ENCODE measurements at places on chromosomes 16 and 17.

DNA sequence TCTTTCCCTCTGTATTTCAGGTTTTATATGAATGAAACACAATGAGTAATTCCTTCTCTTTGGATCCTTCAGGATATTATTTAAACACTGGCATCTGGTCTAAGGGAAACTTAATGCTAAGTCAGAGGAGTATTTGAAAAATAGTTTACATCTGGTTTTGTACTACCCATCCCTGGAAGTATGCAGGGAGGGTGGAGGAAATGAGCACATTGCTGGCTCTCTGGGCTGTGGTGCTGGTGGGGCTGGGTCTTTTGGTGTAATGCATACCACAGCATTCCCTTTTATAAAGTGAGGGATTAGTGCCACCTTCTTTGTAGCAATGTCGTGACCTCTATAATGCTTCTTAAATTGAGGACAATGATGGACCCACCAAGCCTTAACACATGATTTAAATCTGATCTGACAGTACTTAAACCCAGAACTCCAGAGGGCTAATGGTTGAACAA lies 105.5 kb upstream of the AXIN2 start:
- DNase-seq, result no peak

- no peak for DNase-seq
Observed at GRCh38 chr16:55263271-55264250, 60.4 kb upstream of the IRX6 start.

DNA sequence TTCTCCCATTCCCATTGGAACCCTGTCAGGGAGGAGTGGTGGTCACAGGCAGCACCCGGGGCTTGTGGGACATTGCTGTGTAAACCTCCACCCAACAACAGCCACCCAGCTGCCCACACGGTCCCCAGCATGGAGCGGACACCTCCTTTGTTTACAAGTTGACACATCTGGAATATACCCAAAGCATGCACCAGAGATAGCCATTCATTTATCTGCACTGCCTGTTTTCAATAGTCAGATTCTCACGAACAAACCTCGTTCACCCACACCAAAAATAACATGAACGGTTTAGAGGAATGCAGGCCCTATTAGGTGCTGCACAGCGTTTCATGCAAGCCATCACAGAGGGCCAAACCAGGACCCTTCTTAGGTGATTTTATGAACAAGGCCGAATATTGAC lies 244.8 kb downstream of the FOXL1 start:
- DNase-seq, result no peak

GRCh38 chr16:66429290-66429962 lies 2.3 kb downstream of the BEAN1 start:
- DNase-seq, result no peak

GRCh38 chr16:15757630-15758251 lies 99.1 kb downstream of the MYH11 start:
- no peak for DNase-seq

GRCh38 chr17:9676820-9677310 lies 31.5 kb downstream of the USP43 start:
- no peak for DNase-seq

DNA sequence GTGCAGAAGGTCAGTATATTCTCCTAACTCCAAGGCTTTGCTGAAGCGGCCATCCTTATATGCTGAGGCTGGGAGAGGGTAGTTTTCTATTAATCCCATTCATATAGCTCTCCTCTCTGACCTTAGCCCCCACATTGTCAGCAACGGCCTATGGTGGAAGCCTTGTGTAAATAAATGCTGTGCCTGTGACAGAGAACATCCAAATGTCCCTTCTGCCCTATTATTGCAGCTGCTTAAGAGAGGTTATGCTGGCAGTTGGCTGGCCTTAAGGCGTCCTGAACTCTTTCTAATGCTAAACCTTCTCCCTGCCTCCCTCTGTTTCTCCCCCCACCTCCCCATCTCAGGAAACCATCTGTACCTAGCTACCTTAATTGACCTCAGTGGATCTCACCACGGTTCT lies 53.6 kb downstream of the ARHGAP44 start:
- no peak for DNase-seq

- DNase-seq, result no peak
Observed at GRCh38 chr16:47578573-47578972, 117.4 kb downstream of the PHKB start.

DNA sequence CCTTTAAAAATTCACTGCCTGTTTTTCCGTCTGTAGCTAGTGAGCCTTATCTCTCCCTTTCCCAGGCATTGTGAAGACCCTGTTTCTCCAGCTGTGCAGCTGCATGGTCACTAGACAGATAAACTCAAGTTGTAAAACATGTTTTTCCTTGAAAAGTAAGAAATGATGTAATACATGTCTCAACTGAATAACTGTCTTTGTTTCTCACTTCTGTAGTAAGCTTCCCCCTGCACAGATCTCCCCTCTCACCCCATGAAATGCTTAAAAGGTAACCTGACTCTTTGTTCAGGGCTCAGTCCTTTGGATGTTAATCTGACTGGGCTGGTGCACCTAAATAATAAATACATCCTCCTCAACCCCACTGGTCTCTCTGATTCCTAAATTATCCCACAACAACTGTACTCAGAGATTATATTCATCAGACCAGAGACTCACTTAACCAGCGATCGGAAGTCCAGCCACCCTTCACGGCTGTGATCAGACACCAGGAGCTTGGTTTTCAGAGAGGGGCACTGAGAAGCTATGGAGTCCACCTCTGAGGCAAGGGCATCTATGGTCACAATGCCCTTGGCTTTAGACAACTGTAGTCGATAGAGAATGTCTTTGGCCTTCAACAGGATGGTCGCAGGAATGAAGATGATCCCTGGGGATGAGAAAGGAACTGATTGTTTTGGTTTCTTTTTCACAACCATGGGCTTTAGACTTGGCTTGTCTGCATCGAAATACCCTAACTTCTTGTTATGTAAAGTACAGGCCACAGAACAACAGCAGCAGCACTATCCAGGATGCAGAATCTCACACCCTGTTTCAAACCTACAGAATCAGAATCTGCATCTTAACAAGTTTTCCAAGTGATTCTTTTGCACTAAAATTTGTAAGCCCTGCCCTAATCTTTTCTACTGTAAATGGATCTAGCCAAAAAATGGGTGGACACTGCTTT lies 15.4 kb downstream of the ACSM1 start:
- DNase-seq, result no peak

DNA sequence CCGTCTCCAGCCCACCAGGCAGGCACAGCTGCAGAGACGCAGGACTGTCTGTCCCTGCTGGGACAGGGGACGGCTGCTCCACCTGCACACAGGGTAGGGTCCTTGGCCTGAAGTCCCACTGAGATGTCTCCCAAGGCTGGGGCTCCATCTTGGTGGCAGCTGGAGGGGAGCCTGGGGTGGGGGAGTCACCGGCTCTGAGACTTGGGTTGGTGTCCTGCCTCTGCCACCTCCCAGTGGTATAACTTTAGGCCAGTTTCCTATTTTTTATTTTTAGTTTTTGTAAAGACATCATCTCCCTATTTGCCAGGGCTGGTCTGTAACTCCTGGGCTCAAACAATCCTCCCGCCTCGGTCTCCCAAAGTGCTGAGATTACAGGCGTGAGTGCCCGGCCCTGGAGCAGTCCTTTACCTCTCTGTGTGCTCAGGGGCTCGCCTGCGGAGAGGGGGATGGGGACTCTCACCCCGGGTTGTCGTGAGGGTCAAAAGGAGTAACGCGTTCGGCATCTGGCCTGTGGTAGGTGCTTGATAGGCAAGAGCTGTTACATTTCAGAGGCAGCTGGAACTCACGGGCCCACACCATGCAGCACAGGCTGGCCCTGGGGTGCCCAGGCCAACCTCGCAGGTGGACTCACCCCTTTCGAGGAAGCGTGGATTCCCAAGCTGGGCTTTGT lies 46.6 kb upstream of the DOC2B start:
- DNase-seq, result no peak
